Mesothelial cell of epicardium (in vitro differentiated cells): ENCODE measurements at places on chromosomes 6 and 20. TPM values are rescaled to one million over a fixed set of nuclear protein-coding genes. Genes with fewer than 3 reads are reported as not detected.
A peak's percentile ranks its signal among the peaks of the same experiment; 100 is the strongest.

DNA sequence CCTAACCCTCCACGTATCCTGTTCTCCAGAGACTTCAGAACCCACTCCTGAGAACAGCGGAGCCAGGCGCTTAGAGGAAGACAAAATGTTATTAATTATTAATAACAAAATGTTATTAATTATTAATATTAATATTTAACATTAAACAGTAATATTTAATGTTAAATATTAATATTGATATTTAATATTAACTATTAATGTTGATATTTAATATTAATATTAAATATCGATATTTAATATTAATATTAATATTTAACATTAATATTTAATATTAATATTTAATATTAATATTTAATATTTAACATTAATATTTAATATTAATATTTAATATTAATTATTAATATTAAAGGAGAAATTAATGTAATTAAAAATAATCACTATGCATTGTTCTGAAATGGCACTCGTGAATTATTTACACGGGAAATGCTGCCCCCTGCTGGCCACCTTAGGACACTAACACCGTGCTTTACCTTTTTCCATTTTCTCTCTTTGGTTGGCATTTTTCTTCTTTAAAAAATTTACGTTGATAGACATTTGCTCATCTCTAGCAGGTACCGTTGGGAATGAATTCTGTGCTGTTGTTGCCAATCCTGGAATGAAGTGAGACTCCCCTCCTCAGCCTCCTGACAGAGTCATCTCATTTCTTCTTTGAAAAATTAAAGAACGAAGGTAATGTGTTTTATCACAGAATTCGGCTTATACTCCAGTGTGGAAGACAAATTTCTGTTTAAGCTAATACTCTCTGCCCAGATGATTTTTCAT is 7.5 kb upstream of the GGTLC1 start:
- peak; percentile 74 for DNase-seq
- H3K4me3 ChIP-seq = no peak overlapping the region
- H3K36me3 ChIP-seq = no peaks in the 10 kb centered on the region
- H3K4me1 ChIP-seq = no peaks in the 10 kb centered on the region
- peaks cover 8% of the 10 kb centered on the region for H3K27me3 ChIP-seq

ZNF165 gene
- total RNA-seq = 3.7 to 4.6 TPM (median 4.0 TPM) in 3 replicates

PSMB9 gene
- total RNA-seq = 0.81 to 0.82 TPM in 2 of 3 replicates, not detected in the other

DNA sequence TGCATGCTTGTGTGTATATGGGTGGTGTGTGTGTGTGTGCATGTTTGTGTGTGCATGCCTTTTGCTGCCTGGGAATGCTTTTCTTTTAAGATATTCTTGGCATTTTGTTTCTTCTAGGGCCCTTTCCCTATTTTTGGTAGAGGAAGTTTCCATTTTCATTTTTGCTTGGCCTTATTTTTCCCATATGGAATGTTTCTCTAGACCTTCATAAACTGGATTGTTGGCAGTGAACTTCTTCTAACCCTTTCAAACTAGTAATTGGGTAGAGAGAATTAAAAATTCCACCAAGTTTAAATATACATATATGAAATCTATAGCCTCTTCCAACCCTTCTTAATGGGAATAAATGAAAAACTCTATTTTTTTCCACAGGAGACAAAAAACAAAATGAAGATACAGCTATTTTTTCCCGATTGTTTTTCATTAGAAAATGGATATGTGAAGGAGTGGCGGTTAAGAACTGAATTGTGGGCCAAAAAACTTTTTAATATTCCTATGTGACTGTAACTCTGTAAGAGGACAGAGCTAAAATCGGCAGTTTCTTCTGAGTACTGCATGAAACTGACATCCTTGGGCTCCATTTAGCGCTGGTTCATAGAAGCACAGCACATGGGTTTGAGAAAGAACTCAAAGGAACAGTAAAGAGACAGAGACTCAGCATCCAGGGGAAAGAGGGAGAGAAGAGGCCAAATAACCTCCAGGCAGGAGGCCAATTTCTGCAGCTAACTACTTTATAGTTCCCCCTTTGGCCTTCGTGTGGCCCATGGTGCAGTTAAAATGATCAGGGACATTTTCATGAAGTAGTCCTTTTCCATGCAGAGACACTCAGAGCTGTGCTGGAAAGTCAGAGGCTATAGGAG is 102.1 kb downstream of the TMEM170B start:
- no peaks in the 10 kb centered on the region for H3K27me3 ChIP-seq
- no peak for DNase-seq
- H3K27ac ChIP-seq = no peak overlapping the region
- H3K36me3 ChIP-seq = no peaks in the 10 kb centered on the region
- H3K4me3 ChIP-seq = no peak overlapping the region

- no peaks in the 10 kb centered on the region for H3K27me3 ChIP-seq
- H3K27ac ChIP-seq = no peak overlapping the region
- DNase-seq = no peak
- peaks cover 10% of the 10 kb centered on the region for H3K4me1 ChIP-seq
Measured at GRCh38 chr6:15032015-15032414, 213.9 kb upstream of the JARID2 start.

ENPP3 gene
- total RNA-seq = 0.81 to 1.3 TPM (median 0.89 TPM) in 3 replicates

- H3K4me3 ChIP-seq = no peak overlapping the region
- no peak overlapping the region for H3K27ac ChIP-seq
- H3K27me3 ChIP-seq = peaks cover 44% of the 10 kb centered on the region
- H3K36me3 ChIP-seq = no peaks in the 10 kb centered on the region
Measured at GRCh38 chr20:62117362-62117646, 5.0 kb upstream of the LSM14B start.
